ENCODE measurements at places on chromosomes 13 and 19.

DNA sequence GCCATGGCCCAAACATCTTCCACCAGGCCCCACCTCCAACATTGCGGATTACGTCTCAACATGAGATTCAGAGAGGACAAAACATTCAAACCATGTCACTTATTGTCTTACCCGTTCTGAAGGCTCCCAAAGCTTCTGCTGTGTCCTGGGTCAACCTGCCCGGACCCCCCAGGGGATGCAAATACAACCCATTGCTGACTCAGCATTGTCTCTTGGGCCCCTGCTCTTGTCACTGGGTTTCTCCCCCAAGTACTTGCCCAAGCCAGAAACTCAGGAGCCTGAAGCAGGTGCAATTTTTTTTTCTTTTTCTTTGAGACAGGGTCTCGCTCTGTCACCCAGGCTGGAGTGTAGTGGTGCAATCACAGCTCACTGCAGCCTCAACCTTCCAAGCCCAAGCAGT lies 144.5 kb downstream of the KCTD15 start:
- no peak for DNase-seq

DNA sequence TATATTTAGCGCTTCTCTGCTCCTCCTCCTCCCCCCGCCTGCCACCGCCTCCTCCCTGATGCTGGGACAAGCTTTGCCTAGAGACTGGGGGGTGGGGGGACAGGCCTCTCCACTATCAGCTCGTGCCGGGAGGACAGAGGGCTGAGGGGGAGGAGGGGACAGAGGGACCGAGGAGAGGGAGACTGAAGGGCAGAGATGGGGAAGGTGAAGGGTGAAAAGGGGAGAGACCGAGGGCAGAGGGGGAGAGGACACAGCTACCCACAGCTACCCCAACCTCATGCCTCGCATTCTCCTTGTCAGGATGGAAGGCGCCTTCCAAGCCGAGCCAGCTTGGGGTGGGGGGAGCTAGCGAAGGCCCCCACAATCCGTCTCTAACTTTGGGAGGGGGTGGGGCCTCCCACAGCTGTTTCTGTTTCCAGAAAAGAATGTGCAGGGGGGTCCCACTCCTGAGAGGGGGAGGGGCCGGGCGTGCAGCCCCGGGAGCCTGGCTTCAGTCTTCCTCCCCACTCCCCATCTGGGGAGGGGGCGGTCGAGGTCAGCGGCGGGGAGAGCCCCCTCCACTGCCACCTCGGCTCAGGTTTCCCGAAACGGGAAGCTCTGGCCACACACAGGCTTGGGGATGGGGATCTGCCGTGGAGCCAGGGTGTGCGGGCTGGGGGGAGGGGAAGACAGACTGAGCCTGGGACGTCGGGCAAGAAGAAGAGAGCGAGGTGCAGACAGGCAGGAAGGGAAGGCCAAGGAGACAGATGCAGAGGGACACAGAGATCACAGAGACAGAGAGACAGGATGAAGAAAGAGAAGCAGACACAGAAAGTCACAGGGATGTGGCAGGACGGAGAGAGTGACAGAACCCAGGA lies 1.6 kb downstream of the DACT3 start:
- no peak for DNase-seq

- no peak for DNase-seq
Measured at GRCh38 chr13:96214824-96215445, 125.0 kb downstream of the HS6ST3 start.

GRCh38 chr19:1123381-1123780 lies 19.6 kb downstream of the GPX4 start:
- DNase-seq, result no peak

GRCh38 chr19:21587549-21587948 lies 82.1 kb downstream of the ZNF429 start:
- no peak for DNase-seq

DNA sequence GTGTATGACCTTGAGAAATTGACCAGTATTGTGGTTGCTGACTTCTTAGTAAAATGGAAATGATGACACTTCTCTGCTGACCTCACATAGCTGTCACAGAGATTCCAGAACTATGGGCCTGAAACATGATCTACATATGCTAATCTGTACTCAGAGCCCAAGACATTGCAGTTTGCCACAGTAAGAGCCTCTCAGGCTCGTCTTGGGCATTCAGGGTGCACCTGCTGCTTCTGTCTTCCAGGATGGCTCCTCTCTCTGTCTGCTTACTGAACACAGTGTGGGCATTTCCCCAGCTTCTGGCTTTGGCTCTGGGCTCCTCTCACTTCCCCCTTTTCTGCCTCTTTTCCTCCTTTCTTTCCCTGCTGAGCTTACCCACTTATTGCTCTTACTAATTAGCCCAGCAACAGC lies 22.3 kb upstream of the SLC46A3 start:
- peak; percentile 10 for DNase-seq

DNA sequence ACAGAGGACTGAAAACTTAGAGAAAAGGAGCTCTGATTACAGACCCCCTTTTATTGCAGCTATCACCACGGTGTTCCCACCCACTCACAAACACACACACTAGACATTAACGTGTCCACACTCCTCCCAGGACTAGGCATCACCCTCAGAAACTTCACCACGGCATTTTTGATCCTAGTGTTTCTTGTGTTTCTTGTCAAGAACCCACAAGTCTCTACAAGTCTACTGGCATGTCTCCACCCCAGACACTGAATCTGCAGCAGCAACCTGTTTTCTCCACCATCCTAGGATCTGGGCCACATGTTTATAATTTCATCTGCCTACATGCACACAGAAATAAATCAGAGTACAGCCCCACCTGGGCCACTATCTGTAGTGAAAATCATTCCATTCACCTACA lies 4.3 kb downstream of the ZNF486 start:
- no peak for DNase-seq

DNA sequence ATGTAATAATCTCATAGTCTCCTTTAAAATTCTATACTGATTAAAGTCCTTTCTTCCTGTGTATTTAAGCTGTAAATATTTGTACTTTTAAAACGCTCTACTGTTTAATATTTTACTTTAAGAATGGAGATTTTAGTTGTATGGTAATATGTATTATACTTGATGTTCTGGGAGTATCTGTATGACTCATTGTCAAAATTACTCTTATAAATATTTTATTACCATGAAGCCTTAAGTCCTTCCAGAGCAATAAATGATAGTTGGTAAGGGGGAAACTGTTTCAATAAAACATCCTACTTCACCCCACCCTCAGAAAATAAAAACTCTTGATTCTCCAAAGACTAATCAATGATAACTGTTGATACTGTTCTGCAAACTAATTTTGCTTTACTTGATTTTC lies 6.4 kb downstream of the PCDH9 start:
- DNase-seq, result no peak

GRCh38 chr19:48629297-48629598 lies 7.9 kb downstream of the DBP start:
- DNase-seq, result no peak

DNA sequence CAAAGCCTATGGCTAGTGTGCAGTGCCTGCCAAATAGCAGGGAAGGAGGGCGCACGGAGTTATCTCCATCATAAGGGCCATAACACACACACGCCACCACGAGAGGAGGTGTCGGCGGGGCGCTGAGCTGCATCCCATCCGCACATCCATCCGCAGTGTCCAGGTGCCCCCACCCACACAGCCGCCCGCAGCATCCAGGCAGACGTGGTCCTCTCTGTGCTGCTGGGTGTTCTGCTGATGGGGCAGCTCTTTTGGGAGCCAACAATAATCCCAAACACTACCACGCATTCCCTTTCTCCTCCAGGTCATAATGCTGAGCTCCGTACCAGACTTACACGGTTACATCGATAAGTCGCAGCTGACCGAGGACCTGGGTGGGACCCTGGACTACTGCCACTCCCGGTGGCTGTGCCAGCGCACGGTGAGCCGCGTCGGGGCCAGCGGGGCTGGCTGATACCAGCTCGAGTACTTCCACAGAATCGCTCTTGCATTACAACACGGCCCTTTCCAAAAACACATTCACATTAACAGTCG lies 41.5 kb upstream of the F7 start:
- no peak for DNase-seq

- no peak for DNase-seq
Measured at GRCh38 chr13:27308941-27309340, 38.3 kb downstream of the RASL11A start.

GRCh38 chr13:73334445-73334844 lies 275.6 kb downstream of the KLF5 start:
- no peak for DNase-seq

DNA sequence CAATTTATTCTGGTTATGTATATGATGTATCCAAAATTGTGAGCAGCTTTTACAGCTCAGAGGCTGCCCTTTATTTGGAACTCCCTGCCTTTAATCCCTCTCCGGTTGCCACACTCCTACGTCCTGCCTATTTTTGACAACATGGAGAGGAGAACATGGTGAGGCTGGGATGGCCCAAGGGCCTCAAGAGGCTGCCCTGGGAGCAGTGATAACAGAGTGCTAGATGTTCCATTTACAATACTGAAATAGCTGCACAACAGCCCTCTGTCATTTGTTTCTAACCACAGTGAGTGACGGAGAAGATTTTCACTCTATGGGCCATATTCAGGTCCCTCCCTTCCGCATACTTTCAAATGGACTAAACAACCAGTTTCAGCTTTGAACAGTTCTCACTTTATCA lies 33.4 kb downstream of the STARD13 start:
- DNase-seq, result no peak

GRCh38 chr19:18282021-18282787 lies 782 bp upstream of the JUND start:
- peak; percentile 81 for DNase-seq

GRCh38 chr19:40687525-40688016 lies 2.9 kb downstream of the NUMBL start:
- DNase-seq, result no peak

- DNase-seq, result no peak
Measured at GRCh38 chr13:35483761-35484160, 7.3 kb upstream of the MAB21L1 start.

DNA sequence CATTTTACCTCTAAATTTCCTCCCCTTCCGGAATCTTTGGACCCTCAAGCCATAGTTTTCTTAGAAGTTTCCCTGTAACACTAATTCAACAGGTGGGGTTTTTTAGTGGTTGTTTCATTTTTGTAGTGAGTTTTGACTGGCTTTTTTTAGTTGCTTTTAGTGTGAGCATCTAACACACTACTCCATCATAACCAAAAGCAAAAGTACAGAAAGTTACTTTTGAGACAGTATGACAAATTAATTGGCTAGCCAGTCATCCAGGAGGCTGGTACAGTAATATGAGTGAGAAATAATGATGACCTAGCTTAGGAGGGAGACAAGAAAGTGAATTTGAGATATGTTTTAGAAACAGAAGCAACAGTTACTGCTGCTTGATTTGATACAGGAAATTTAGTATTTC lies 71.5 kb downstream of the DNAJC15 start:
- DNase-seq, result no peak

GRCh38 chr19:53936029-53936428 lies 26.7 kb upstream of the CACNG8 start:
- DNase-seq, result no peak

GRCh38 chr19:3229888-3230496 lies 5.5 kb downstream of the CELF5 start:
- DNase-seq, result no peak

- DNase-seq, result peak; percentile 91
Measured at GRCh38 chr19:42254850-42255765, at the start of gene ERF. Gene ERF, minus strand, starts transcription at chr19:42255128. Its CDS starts 129 bp downstream, at chr19:42254999.

DNA sequence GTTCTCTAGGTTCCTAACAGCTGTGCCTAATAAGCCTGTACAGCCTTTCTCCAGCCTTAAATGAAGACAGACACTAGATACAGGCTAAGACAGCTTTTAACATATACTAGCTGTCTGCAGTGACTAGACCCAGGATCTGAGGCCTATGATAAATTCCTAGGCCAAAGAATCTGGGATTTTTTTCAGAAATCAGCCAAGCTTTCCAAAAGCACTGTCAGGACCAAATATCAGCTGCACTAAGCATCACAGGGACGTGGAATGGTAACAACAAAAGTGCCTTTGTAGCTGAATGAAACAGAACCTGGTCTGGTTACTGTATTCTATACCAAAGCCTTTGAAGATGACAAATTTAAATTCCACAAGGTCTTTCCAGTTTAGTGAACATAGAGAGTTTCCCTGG lies 77.9 kb upstream of the DOCK9 start:
- DNase-seq, result no peak

DNA sequence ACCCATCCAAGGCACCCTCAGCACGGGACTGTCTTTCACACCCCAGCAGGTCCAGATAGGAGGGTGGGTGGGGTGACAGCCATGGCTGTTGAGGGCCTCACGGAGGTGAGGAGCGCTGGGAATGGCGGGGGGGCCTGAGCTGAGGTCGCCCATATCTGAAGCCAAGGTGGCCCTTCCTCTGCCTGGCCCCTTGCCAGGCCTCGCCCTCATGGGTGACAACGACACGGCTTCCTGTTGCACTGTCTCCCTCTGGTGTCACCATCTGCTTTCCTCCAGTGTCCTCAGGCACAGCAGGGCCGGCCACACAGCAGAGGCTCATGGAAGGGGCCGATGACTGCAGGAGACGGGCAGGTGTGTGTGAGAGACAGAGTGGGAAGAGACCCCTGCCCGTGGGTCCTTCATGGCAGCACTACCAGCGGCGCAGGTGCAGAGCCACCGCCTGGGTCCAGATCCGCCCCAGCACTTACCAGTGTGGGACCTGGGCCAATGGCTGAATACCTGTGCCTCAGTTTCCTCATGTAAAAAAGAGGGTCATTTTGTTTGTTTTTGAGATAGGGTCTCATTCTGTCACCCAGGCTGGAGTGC lies 8.1 kb upstream of the NKPD1 start:
- DNase-seq, result no peak

DNA sequence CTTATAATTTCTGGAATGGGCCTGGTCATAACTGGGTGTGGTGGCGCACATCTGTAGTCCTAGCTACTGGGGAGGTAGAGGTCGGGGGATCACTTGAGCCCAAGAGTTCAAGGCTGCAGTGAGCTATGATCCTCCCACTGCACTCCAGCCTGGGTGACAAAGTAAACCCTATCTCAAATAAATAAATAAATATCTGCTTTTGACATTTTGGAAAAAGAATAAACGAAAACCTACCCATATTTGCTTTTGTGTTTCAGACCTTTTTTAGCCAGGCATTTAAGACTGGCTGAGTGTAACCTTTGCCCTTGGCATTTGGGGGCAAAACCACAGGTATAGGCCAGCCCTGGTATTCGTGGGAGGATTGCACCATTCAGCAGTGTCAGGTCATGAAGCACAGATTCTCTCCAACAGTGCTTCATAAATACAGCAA lies 14.8 kb upstream of the RCBTB2 start:
- no peak for DNase-seq

DNA sequence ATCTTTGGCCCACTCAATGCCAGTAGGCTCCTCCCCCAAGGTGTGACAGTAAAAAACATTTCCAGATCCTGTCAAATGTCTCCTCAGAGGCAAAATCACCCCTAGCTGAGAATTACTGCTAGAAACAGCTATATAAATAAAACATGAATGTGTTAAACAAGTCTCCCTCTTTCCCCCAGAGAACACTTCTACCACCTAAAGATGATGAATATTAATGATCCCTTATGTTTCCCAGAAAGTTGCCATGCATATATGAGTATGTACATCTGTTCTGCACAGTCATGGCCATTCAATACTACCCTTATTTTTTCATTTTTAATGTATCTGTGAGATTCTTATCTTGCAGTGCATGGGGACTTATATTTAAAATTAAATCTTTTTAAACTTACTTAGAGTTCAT lies 230.0 kb downstream of the SHISA2 start:
- DNase-seq, result no peak
